ENCODE measurements at places on chromosomes 12 and 14. TPM values are rescaled to one million over a fixed set of nuclear protein-coding genes. Genes with fewer than 3 reads are reported as not detected.
A peak's percentile ranks its signal among the peaks of the same experiment; 100 is the strongest.

The DEGS2 gene
- total RNA-seq: 0.19 TPM

The FGF6 gene
- not detected for total RNA-seq

The TSPAN11 gene
- 9.2 TPM for total RNA-seq

The AKAP3 gene
- total RNA-seq: 1.1 TPM

The DPPA3 gene
- total RNA-seq: not detected

The ABCC9 gene
- total RNA-seq: 0.89 TPM

- DNase-seq: no peak
- peak within 1 kb of the TSS; percentile 95 for H3K27ac ChIP-seq
- peaks cover 7% of the 10 kb centered on the region for H3K36me3 ChIP-seq
- H3K27me3 ChIP-seq: no peaks in the 10 kb centered on the region
- peaks cover 43% of the 10 kb centered on the region for H3K4me1 ChIP-seq
Observed at GRCh38 chr12:121793440-121793837, at the start of gene RHOF. RHOF (minus strand) TSS chr12:121793688; CDS start chr12:121793633, 55 bp downstream.

- no peak for DNase-seq
- peaks cover 8% of the 10 kb centered on the region for H3K27me3 ChIP-seq
- no peaks in the 10 kb centered on the region for H3K4me1 ChIP-seq
- no peak overlapping the region for H3K27ac ChIP-seq
Observed at GRCh38 chr14:86838363-86838762, 1154.6 kb downstream of the GALC start.

DNA sequence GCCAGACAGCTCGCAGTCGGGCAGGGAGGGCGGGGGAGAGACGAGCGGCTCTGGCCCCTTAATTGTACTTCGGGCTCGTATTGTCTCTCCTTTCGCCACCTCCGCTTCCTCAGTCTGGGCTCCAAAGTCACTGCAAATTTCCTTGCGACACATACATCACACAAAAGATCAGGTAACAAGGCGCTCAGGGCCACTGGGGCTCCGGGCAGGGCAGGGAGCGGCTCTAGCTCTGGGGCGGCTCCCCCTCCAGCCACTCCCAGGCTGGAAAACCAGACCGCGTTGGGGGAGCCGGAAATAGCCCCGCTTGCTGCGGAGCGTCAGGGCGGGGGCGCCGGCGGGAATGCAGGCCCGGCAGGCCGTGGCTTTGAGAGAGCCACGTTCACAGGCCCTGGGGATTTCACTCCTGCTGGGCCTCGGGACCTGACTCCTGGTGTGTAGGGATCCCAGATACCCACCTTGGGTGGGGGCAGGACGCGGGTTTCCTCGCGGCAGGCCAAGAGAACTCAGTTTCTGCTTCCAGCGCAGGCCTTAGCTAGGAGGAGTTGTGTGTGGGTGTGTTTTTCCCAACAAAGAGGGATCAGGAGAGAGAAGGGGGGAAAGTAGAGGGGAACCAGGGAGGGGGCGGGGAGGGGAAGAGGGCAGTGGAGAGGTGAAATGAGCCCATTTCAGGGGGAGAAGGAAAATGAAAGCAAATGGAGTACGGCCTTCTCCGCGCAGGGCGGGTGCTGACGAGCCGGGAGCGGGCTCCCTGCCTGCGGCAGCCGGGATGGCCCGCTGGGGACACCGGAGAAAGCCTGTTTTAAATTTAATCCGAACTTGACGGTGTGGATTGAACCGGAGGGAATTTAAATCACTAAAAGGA, 4.4 kb upstream of the HOXC9 start:
- H3K27ac ChIP-seq: peak overlapping the region; percentile 73
- peaks cover 31% of the 10 kb centered on the region for H3K4me1 ChIP-seq
- H3K36me3 ChIP-seq: peaks cover 2% of the 10 kb centered on the region
- peaks cover 96% of the 10 kb centered on the region for H3K27me3 ChIP-seq
- H3K4me3 ChIP-seq: peak overlapping the region; percentile 73

GRCh38 chr12:24904871-24905270, 44.0 kb downstream of the BCAT1 start:
- H3K27me3 ChIP-seq: no peaks in the 10 kb centered on the region
- H3K36me3 ChIP-seq: peaks cover 9% of the 10 kb centered on the region
- DNase-seq: no peak

- H3K4me3 ChIP-seq: no peak overlapping the region
- no peaks in the 10 kb centered on the region for H3K36me3 ChIP-seq
- H3K4me1 ChIP-seq: peaks cover 34% of the 10 kb centered on the region
Observed at GRCh38 chr12:124036657-124037109, 63.7 kb downstream of the ZNF664 start.

DNA sequence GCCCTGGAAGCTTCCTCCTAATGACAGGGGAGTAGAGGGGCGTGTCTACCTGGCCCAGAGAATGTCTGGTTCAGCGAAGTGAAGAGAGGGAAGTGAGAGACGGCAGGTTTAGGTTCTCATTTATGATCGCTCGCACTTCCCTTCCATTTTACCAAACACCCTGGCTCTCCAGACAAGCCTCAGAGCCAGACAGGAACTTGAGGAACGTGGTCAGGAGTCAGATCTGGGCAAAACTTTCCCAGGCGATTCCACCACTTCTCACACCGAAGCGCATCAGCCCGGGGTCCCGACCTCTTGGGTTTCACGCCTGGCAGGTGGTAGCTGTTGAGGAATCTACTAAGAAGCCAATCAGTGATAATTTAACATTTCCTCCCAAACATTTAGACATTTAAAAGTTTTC, 21.3 kb downstream of the ACTN1 start:
- H3K4me3 ChIP-seq: no peak overlapping the region
- H3K36me3 ChIP-seq: peaks cover 8% of the 10 kb centered on the region
- no peaks in the 10 kb centered on the region for H3K27me3 ChIP-seq
- H3K4me1 ChIP-seq: peaks cover 86% of the 10 kb centered on the region
- H3K27ac ChIP-seq: peak overlapping the region; percentile 88

DNA sequence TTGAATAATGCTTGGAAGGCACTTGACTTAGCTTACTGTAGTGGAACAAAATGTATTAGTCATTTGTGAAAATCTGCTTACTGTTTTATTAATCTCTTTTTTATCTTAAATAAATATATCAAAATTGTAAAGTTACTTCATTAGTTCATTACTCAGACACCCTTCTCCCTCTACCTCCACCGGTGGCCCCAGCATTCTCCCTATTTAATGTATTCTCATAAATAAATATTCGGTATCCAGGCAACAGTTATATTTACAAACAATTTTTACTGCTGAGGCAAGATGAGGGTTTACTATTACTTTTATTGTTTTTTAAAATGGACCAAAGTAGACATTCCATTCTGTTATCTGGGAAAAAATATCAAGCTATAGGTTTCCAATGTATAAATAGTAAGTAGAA, 19.6 kb upstream of the ALX1 start:
- no peak overlapping the region for H3K4me3 ChIP-seq
- peaks cover 4% of the 10 kb centered on the region for H3K4me1 ChIP-seq
- H3K27ac ChIP-seq: no peak overlapping the region
- peaks cover 2% of the 10 kb centered on the region for H3K27me3 ChIP-seq
- DNase-seq: no peak

DNA sequence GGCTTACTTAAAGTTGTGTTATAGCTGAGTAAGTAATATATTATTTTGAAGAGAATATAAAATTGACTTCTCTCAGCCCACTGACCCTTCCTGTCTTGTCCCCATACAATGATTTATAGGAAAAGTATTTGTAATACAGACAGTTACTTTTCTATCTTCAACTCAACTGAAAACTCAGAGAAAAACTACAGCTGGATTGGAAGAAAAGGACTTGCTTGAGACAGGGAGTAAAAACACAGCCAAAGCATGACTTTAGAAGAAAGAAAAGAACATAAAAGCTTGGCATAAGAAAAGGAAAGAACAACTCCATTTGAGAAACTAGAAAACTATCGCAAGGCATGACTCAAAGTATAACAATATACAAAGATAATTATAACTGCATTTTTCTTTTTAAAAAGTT, 57.5 kb downstream of the MSRB3 start:
- H3K27ac ChIP-seq: peak overlapping the region; percentile 90
- no peak for DNase-seq
- no peaks in the 10 kb centered on the region for H3K27me3 ChIP-seq
- peaks cover 44% of the 10 kb centered on the region for H3K4me1 ChIP-seq
- peaks cover 13% of the 10 kb centered on the region for H3K36me3 ChIP-seq

GRCh38 chr14:36505892-36506731, 13.9 kb downstream of the NKX2-1 start:
- H3K4me1 ChIP-seq: peaks cover 7% of the 10 kb centered on the region
- no peaks in the 10 kb centered on the region for H3K36me3 ChIP-seq
- no peak overlapping the region for H3K27ac ChIP-seq
- peaks cover 87% of the 10 kb centered on the region for H3K27me3 ChIP-seq
- no peak overlapping the region for H3K4me3 ChIP-seq
- no peak for DNase-seq

DNA sequence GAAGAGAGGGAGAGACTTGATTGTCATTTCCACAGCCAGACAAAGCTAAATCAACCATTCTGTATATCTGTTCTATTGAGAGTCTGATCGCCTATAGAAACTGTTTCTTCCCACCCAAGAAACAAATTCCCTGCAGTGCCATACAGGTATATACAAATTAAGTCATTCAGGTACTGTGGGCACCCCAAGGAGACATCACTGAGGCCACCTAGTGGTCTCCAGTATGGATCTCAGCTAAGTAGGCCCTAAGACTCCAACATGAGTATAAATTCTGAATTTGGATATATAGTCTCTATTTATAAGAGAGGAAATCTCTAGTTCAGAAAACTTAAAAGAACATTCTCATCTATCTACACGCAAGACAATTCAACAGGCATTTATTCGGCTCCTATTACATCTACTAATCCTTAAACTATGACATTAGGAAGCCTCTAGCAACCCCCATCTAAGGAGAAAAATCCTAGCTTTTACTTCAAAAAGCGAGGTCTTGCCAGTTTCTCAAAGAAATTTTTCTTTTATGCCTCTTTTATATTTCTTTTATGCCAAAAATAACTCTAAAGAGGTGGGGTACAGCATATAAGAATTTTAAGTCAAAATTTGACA, 62.6 kb downstream of the DCAF5 start:
- no peak overlapping the region for H3K4me3 ChIP-seq
- peaks cover 73% of the 10 kb centered on the region for H3K4me1 ChIP-seq
- H3K27me3 ChIP-seq: no peaks in the 10 kb centered on the region
- peak overlapping the region; percentile 59 for H3K27ac ChIP-seq
- no peak for DNase-seq

- no peaks in the 10 kb centered on the region for H3K4me1 ChIP-seq
- no peak for DNase-seq
- no peaks in the 10 kb centered on the region for H3K36me3 ChIP-seq
- H3K27ac ChIP-seq: no peak overlapping the region
- H3K27me3 ChIP-seq: peaks cover 3% of the 10 kb centered on the region
Observed at GRCh38 chr12:72365151-72365550, 93.0 kb downstream of the TRHDE start.

GRCh38 chr12:93098077-93098476, 169.0 kb upstream of the EEA1 start:
- peaks cover 2% of the 10 kb centered on the region for H3K36me3 ChIP-seq
- H3K27ac ChIP-seq: no peak overlapping the region
- H3K27me3 ChIP-seq: no peaks in the 10 kb centered on the region

DNA sequence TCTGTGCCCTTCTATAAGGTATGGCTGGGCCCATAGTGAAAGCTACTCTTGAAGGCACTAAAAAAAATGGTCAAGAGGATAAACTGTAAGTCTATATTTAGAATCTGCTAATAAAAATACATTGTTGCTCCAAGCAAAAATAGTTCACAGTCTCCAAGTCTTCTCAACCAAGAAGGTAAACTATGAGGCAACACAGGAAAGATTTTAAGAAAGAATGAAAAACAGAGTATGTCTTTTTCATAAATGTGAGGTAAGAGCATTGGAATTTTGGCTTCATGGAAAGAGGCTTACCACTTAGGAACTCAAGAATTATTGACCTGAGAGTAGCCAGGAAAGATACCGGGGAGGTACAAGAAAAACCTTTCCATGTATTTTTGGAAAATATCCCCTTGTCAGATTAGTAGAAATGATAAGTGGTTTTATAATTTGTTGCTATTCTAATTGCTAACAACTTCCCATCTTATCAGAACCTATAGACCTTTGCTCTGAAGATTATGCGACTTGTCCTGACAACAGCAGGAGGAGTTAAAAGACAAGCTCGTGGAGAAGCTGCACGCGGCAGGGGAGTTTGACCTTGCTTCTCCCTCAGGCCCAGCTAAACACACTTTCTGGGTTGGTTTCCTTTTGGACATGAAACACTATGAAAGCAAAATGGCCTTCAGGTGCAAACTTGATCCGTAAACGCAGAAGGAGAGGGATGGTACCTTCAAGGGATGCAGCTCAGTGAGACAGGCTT, 238.1 kb downstream of the FOXN3 start:
- H3K27ac ChIP-seq: peak overlapping the region; percentile 67
- no peak overlapping the region for H3K4me3 ChIP-seq
- no peaks in the 10 kb centered on the region for H3K27me3 ChIP-seq
- H3K4me1 ChIP-seq: peaks cover 21% of the 10 kb centered on the region
- no peak for DNase-seq

DNA sequence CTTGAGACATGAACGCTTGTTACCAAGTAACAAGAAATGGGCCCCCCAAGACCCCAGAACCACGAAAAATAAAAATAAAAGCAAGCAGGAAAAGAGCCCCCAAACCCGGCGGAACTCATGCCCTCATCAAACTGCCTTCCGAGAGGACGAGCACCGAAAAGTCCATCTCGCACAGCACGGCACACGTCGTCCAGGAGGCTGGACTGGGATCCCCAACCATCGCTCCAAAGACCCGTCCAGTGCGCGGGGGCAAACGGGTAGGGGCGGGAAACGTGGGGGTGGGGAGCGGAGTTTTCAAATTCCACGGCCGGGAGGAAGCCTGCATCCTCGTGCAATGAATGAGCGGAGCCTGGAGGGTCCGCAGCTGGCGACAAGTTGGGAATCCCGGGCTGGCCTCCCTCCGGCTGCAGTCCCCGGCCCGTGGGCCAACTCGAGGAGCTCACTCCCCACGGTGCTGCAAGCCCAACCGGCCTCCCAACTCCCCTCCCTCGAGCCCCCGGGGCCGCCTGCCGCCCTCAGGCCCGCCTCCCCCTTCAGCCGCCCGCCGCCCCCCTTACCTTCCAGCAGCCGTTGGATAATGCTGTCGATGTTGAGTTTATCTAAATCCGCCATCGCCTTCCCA, 484 bp downstream of the PPP1CC start:
- peak overlapping the region; percentile 98 for H3K4me3 ChIP-seq
- H3K27ac ChIP-seq: peak overlapping the region; percentile 92
- H3K36me3 ChIP-seq: no peaks in the 10 kb centered on the region

DNA sequence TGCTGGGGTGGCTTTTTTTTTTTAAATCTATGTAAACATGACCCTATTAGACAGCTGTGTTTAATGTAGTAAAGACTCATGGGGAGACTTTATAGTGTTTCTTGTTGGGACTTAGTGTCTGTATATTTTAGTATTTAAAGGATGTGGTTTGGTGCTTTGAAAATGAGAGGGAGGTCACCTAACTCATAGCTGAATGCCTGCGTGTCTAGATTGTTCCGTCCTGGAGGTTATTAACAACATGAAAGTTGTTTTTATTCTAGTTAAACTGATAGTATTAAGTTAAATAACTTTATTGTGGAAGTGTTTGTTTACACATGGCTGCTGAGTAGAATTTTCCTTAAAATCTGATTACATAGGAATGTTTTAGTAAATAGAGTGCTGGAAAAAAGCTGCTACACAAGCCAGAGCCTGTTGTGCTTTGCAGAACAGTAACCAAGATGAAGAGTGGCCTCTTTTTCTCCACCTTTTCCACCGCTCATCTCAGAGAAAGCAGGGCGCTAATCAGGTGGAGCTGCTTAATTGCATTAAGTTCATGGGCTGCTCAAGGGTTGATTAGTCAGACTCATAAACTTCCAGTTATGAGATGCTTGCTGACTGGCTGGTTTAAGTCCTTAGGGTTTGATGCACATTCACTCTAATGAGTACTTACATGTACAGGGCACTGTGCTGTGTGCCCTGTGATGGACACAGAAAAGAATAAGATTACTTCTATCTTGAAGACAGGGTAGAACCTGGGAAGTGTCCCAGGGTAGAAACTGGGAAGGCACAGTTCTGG, 62.7 kb downstream of the FBXO34 start:
- no peak for DNase-seq
- H3K4me1 ChIP-seq: peaks cover 47% of the 10 kb centered on the region
- peak overlapping the region; percentile 36 for H3K27ac ChIP-seq
